ENCODE measurements at places on chromosomes 16 and 17.

DNA sequence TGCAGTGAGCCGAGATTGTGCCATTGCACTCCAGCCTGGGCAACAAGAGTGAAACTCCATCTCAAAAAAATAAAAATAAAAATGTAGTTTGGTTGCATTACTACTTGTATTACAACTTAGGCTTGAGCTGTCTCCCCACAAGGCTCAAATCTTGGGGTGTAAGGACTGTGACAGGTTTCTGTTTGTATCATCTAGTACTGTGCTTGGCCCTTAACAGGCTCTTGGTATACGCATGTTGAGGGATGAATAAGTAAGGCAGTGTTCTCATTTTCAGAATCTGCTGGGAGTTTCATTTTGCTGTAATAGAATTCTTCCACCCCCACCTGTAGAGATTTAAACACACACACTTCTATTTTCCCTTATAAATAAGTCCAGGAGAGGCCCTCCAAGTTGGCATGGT, 289.4 kb upstream of the EEF2KMT start:
- DNase-seq, result no peak

DNA sequence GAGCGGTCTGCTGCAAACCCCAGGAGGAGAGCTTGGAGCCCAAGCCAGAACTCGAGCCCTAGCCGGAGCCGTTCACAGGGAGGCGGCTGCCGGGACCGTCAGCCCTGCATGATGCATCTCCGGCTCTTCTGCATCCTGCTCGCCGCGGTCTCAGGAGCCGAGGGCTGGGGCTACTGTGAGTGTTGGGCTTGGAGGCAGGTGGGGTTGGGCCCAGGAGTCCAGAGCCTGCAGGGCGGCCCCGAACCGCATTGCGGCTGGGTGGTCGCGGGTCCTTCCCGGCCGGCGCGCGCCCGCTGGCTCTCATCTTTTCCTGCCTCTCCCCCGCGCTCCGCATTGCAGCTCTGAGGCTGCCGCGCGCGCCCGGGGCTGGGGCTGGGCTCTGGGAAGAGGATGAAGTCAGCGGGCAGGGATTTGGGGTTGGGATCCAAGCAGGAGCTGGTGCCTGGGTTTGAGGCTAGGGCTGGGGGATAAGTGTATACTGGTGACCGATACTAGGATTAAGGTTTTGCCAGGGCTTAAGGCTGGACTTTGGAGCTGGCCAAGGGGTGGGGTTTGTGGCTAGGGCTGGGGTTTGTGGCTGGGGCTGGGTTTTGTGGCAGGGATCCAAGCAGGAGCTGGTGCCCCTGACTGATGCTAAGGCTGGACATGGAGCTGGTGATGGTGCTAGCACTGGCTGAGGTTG, 532 bp downstream of the CNTNAP1 start:
- DNase-seq, result no peak

DNA sequence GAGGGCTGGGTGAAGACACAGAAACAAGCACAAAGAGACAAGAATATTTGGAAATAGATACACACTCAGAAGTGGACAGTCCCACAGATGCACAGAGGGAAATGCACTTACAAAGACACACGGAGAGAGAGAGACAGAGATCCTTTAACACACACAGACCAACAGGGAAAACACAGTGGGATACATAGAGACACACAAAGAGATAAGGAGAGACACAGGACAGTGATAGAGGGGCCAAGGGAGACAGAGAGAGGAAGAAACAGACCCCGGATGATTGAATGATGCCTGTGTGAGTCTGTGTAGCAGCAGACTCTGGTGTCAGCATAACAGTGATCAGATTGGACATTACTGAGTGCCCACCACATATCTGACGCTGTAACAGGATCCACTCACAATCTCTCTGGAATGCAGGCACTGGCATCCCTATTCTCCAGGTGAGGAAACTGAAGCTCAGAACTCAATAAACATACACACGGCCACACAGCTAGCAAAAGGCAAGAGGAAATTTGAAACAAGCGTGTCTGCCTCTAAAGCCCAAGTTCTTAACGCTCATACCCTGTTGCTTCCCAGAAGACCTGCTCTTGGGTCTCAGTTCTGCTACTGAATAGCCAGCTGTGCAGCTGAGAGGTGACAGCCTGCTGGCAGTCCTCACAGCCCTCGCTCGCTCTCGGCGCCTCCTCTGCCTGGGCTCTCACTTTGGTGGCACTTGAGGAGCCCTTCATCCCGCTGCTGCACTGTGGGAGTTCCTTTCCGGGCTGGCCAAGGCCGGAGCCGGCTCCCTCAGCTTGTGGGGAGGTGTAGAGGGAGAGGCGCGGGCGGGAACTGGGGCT, 186.3 kb upstream of the NLRP1 start:
- DNase-seq, result no peak

GRCh38 chr16:87131996-87132345, 185.2 kb downstream of the C16orf95 start:
- DNase-seq, result no peak

- DNase-seq, result no peak
Measured at GRCh38 chr16:87948119-87948545, 3.1 kb upstream of the BANP start.

DNA sequence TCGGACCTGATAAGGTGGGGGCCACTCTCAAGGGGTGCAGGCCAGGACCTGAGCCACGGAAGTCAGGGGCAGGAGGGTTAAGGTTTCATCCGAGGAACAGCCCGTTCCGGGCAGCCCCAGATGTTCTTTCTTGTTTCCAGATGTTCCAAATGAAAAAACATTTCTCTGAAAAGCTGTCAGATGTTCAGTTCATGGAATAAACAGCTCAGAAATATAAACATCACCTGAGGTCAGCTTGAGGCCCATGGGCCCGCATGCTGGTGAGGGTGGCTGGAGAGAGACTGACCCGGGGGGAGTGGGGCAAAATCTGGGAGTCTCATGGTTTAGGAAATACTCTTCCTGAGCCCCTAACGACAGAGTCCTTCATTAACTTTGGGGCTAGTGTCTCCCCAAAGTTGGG, 1.5 kb upstream of the CD79B start:
- DNase-seq, result no peak

DNA sequence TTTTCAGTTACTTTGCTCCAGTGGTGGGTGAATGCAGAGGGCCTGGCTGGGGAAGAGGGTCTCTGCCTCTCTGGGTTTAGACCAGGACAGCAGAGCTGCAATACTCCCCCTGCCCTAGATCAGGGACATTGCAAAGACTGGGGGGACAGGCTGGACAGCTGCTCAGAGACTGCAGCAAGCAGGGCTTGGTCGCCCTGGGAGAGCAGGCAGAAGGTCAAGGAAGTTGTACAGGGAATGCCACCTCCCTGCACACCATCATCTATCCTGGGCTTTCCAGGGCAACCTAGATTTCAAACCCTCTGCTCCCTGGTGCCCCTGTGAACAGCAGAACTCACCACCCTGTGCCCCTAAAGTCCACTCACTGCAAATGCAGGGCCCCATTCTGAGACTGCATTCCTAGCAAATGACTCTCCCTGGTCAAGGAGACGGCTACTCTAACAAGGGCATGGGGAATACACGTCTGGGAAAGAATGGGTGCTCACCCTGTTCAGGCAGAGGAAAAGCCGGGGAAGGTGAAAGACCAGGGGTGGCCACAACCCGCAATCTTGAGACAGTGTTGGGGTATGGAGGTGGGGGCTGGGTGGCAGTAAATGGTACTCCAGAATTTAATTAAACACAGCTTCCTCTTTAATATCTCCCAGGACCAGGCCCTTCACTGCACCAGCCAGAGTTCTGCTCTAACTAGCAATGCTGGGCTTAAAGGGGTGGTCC, 1.0 kb downstream of the KIFC3 start:
- DNase-seq, result no peak

DNA sequence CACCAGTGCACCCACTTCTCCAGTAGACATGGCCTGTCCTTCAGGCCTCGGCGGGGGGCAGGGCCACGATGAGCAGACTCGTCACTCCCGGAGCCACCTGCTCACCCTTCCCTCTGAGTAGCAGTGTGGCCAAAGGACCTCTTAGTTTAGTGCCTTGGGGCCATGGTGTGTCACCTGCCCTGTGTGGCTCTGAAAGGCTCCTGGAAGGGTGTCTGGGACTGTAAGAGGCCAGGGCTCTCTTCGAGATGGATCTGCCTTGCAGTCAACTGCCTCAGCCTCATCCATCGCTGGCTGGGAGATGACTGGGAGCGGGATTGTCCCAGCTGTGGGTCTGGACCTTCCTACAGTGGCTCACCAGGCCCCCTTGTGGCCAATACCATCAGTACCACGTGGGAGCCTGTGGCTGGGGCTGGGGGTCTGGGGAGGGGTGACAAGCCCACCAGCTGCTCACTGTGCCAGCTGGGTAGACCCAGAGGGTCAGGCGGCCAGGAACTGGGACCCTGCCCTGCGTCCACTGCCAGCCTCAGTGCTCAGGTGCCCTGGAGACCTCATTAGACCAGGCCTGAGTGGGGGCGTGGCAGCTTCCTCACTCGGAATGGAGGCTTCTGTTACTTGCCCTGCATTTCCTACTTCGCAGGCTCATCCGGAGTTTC, 133.4 kb downstream of the OR1D5 start:
- peak; percentile 23 for DNase-seq

DNA sequence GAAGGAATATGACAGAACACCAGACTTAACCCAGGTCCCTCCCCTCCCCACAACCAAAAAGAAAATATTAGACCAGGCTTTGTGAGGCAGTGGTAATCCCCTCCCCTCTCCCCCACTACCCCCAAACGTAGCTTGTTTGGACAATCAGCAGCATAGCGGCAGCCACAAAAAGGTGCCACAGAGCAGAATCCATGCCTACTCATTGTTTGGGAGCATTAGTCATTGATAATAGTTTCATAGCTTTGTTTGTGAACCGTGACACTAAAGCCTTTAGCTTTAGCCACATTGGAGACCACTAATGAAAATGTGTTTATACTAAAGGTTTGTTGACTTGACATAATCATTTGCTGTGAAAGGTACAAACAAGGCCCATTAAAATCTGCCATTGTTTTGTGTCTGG, 65.1 kb downstream of the NUP93 start:
- DNase-seq, result no peak

GRCh38 chr17:29031488-29031887, 11.5 kb upstream of the PIPOX start:
- no peak for DNase-seq

- DNase-seq, result no peak
Measured at GRCh38 chr17:12549499-12550041, 116.1 kb upstream of the MYOCD start.

DNA sequence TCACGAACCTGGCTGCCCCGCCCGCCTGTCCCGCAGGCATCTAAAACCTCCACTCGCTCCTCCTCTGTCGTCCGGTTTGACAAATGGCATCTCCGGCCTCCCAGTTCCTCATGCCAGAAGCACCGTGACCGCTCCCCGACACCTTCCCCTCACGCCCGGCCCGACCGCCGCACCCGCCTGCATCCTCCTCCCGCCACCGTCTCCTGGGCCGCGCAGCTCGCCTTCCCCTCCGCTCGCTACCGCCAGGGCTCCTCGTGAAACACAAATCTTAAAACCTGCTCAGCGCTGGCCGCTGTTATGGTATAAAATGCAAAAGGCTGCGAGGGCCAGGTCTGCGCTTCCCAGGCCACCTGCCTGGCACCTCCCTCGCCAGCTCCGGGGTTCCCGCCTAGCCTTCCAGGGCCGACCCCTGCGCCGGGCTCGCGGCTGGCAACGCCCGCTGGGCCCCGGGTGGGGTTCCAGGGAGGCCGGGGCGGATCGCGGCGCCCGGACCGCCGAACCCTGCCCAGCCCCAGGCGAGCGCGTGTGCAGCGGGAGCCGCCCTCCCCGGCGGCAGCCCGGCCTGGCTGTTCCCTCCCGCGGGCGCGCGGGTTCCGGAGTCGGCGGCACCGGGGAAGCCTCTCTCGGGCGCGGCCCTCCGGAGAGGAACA, 488 bp downstream of the SPSB3 start:
- DNase-seq, result peak; percentile 45

DNA sequence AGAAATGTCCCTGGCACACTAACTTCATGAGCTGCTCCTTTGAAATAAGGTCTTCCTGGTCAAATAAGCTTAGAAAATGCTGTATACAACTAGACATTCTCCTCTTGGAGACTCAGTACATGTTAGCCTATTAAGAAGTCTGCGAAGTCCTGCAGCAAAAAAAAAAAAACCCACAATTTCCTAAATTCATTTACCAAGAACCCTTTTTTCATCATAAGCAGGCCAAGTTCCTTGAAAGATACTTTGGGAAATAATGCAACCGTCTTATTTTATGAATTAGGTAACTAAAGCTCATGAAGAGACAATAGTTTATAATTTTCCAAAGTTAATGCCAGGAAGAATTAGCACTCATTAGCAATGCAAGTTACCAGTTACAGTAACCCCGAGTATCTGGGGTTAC, 49.0 kb upstream of the HAS3 start:
- no peak for DNase-seq

DNA sequence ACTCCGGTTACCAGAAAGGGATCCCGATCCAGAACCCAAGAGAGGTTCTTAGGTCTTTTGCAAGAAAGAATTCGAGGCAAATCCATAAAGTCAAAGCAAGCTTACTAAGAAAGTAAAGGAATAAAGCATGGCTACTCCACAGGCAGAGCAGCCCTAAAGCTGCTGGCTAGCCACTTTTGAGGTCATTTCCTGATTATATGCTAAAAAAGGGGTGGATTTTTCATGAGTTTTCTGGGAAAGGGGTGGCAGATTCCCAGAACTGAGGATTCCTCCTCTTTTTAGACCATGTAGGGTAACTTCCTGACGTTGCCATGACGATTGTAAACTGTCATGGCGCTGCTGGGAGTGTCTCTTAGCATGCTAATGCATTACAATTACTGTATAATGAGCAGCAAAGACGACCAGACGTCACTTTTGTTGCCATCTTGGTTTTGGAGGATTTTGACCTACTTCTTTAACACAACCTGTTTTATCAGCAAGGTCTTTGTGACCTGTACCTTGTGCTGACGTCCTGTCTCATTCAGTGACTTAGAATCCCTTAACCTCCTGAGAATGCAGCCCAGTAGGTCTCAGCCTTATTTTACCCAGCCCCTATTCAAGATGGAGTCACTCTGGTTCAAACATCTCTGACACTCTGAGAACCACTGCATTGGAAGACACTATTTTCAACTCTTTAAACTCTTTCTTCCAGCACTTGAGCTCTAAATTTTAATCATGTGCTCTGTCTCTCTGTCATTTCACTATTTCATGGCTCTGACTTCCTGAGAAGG, 203.6 kb upstream of the CACNG3 start:
- DNase-seq, result no peak

GRCh38 chr16:68360956-68361355, 50.1 kb downstream of the PRMT7 start:
- no peak for DNase-seq

All from T-cell (primary cell).